ENCODE measurements at places on chromosomes 13 and 19.

DNA sequence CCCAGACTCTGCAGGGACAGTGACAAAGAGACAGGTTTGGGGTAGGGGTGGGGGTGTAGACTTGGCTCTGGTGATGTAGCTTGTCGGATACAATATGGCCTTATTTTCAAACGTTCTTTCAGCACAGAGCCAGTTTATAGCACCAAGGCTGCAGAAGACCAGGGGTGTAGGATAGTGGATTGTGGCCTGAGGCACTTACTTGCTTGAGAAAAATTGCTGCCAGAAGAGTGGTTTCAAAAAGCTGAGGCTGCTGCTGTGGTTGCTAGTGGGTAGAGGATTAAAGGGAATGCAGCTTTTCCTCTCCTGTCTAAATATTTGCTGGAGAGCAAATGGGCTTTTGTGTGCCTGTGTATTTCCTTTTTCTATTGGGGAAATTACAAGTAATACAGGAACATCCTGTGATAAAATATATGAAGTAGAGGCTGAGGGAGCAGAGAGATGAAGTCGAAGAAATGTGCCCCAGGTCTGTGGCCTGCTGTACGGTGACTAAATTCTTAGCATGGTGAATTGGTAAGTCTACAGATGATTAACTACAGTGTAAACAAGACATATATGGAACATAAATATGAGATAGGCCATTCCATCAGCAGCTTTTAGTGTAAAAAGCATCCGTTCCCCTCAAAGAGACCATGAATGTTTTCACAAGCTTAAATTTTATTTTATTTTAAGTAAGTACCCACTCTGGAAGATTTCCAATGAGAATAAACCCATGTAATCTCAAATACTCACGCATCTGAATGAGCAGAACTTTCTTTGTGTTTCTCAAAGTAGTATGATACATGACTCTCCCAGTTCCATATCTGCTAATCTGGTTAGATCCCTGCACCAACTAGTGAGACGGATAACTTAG lies 112.9 kb downstream of the LRCH1 start:
- DNase-seq = no peak

GRCh38 chr13:77042566-77043177 lies 15.7 kb upstream of the FBXL3 start:
- no peak for DNase-seq

DNA sequence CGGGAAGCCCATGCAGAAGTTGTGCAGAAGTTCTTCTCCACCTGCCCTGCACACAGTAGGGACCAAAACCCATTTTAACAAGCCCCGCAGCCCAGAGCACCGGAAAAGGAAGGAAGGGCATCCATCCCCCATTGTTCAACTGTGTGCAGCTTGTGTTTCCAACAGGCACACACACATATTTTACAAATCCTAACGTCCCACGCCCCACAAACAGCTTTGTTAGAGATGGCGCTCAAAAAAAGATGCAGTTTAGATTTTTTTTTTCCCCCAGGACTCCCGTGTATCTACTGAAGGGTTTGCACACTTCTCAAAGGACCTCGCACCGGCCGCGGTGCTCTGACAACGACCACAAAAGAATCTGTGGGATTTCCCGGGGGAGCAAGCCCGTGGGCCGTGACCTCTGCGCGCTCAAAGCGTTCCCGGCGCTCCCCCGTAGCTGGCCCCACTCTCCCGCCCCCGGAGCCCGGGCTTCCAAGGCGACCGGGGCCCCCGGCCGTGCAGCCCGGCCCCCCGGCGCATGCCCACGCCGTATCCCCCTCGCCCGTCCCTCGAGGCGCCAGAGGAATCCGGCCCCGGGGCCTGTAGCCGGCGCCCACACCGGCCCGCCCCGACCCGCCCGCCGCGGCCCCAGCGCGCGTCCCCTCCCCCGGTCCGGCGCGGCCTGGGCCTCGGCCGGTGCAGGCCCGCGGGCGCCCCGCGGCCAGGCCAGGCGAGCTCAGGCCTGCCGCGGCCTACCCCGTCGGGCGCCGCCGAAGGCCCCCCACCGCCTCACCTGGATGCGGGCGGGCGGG lies 523 bp downstream of the ELAVL1 start:
- DNase-seq = no peak

- DNase-seq = no peak
Observed at GRCh38 chr13:80367473-80367872, 26.5 kb upstream of the SPRY2 start.

DNA sequence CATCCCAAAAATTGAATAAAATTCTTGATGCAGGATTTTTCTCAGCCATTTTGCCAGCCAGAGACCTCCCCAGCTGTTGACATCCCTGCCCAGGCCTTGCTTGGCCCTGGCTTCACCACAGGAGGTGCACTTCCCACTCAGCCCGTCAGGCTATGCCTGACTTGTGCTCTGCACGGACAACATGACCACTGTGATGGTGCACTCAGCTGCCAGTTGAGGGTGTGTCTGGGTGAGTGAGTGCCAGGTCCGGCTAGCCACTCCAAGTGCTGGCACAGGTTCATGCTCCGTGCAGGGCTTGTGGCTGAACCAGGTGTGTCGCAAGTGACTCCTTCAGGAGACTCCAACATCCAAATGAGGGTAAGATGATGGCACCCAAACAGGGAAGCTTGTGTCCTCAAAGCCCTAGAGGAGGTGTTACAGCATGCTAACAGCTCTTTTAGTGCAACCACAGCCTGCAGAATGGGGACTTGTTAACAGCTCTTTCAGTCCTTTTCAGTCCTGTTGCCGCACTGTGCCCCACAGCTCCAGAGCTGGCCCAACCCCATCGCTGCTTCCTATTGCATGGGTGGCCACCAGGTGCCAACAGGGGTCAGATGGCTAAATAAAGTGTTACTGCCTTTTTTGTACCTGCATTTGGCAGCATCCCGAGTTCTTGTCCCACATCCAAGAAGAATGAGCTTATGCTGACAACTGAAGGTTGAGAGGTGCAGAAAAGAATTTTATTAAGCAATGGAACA lies 380.7 kb downstream of the SLITRK5 start:
- no peak for DNase-seq

DNA sequence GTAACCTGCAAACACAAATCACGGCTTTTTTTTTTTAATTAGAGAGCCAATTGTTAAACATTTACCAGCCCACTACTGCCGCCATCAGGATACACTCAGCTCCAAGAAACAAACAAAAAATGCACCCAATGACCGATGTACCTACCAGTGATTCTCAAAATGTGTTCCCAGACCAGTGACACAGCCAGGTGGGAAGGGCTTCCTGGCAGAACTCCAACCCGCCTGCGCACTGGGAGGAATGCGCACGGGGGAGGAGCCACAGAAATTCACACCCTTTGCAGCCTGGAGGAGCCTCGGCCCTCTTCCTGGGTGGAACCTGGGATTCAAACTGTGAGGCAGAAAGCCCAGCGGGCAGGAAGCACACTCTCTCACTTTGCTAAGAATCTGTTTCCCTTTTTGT lies 255.9 kb downstream of the TBC1D4 start:
- DNase-seq = no peak

DNA sequence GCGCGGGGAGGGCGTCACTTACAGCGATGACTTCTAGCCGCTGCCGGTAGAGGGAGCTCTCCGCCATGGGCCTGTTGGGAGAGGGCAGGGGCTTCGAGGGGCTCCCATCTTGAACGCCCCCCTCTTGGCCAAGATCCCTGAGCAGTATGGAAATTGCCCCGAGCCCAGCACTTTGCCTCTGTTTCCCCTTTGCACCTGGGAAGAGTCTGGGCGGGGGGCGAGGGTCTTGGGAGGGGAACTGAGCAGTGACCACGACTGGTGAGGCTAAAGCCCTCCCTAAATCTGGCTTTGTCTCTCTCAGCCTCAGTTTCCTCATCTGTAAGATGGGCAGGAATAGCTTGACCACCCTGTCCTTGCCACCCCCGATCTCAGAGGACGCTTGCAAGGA lies 2.8 kb downstream of the PALM3 start:
- DNase-seq = no peak

DNA sequence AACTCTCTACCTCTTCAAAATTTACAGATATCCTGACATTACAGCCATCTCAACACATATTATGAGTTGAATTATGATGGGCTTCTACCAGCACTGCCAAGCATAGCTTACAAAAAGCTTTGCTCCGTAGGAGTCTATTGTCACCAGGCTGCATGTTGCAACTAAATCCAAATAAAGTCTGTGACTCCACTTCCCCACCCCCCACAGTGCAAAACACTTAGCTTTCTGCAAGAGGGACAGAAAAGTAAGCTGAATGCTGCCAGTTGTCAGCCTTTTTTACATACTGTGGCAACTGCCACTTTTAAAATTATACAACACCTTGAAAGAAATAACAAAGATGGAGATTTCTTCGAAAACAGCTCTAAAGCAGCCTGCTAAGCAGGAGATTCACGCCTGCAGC lies 189.1 kb downstream of the FGF14 start:
- DNase-seq = no peak

DNA sequence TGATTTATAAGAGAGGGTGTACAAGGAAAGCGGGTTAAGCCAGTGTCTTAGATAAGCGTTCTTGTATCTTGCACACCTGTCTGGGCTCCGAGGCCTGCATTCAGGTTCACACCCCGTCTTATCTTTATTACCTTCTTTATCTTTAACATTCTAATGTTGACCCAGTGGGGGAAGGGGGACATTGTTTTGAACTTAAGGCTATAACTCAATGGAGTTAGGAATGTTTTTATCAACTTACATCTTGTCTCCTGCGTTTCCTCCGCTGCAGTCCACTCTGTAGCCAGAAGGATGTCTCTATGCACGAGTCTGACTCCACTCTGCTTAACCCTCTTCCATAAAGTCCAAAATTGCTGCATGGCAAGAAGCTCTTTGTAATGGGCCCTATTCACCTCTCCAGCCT lies 71.2 kb downstream of the FGF9 start:
- DNase-seq = no peak

- DNase-seq = peak; percentile 12
Observed at GRCh38 chr13:72255908-72256307, 388.9 kb upstream of the DACH1 start.
